ENCODE measurements at places on chromosomes 5 and 9.

GRCh38 chr5:147734894-147735293 is 47.6 kb downstream of the JAKMIP2 start:
- DNase-seq, result no peak

DNA sequence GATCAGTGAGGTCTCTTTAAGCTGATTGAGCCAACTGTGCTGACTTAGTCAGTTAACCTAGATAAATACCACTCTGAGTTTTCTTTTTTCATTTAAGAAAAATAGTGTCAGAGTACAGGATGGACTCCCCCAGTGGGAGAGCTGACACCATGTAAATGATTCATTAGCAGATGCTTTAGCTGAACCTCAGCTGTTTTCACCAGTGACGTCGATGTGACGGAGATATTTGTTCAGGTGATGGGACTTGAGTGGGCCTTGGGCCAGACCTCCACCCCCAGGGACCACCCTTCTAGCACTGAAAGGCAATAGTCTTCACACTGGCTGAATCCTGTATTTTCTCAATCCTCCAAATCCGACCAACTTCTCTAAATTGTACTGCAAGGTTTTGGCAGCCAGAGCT is 196.1 kb downstream of the GAS1 start:
- no peak for DNase-seq

DNA sequence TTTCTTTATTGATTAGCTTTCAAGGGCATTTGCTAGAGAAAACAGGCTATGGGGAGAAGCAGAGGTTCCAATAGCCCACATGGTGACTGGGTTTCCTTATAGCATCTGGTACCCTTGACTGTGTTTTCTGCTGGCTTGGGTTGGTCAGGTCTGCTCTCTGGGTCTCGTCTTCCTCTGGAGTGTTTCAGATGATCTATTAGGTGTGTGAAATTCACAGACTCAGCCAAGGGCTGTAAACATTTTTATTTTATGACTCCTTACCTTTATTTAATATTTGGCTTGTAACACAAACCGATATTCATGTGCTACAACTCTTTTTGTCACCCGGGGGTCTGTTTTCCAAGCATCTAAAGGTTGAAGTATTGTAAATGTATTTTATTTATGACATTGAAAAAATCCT is 338.9 kb downstream of the GADD45G start:
- no peak for DNase-seq

GRCh38 chr5:154363411-154363810 is 82.4 kb upstream of the SAP30L start:
- DNase-seq, result no peak

DNA sequence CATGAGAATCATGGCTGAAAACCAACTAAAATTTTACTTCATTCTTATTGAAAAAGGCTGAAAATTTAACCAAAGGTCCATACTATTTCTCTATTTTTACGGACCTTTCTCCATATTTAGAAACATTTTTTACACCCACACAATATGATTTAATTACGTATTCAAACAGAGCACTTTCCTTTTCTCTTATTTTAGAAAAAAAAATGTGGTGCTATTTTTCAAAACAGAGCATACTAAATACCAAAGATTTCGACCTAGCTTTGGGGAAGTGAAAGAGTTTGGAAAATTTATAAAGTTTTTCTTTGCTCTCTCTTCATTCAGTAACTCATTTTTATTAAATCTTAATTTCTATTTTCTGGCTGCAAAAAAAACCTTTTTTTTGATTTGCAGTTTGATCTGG is 38.1 kb downstream of the RNF145 start:
- no peak for DNase-seq

GRCh38 chr5:132661231-132662003 is 3.4 kb downstream of the IL13 start:
- DNase-seq, result no peak

DNA sequence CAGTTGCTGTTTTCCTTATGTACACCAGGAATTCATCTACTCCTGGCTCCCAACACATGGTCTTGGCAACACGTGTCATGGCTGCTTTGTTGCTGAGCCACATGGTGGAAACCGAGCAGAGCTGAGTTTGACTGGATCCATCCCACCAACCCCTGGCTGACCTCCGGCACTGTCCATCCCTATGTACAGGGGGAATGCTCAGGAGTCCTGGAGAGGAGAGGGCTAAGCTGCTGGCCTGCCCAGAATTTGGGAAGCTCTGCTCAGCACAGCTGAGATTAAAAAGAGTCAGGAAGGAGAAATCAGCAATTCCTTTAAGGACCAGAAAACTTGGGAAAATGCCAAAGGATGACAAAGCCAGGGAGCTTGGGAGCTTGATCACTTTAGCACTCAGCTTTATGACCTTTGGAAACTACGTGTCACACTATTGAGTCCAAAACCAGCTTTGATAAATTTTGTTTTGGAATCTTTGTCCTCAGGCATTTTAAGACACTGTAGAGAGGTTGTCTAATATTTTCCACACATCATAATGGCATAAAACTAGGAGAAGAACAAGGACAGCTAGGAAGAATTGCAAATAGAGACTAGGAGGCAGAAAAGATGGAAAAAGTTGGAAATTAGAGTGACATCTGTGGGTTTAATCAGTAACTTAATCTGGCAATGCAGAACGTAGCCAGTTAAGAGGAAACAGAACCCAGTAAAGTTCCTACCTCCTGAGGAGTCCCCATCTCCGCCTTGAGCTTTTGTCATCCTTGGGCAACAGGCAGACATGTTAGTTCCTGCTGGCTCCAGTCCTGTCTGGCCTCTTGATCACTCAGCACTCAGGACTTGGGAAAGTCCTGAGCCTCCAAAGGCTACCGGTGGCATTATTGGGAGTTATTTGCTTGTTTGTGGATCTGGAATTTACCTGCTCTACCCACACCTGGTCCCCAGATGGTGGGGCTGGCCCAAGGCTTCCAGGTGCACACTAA is 62.5 kb upstream of the PLPP1 start:
- DNase-seq, result no peak

DNA sequence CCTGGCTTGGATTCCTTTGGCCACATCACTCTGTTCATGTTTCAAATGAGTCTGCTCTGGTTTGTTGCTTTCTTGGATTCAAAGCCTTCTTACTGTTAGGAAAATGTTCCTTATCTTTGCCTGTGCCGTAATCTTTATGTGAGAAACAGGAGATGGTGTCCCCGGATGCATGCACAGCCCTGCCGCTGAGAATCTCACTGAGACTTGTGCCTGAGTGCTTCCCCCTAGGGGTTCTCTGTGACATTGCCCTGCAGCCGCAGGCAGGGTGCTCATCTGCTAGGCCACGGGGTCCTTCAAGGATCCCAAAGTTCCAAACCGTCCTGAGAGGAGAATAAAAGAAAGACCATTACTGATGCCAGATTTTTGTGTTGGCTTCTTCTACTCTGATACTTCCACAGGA is 81.4 kb upstream of the ANKRD55 start:
- no peak for DNase-seq

GRCh38 chr5:67997148-67997547 is 218.4 kb upstream of the PIK3R1 start:
- DNase-seq, result no peak

GRCh38 chr5:158758675-158759074 is 341.0 kb downstream of the EBF1 start:
- DNase-seq, result no peak

GRCh38 chr5:8864053-8864452 is 681.8 kb downstream of the SEMA5A start:
- no peak for DNase-seq

- no peak for DNase-seq
Measured at GRCh38 chr5:180540050-180540694, 46.0 kb downstream of the CNOT6 start.

DNA sequence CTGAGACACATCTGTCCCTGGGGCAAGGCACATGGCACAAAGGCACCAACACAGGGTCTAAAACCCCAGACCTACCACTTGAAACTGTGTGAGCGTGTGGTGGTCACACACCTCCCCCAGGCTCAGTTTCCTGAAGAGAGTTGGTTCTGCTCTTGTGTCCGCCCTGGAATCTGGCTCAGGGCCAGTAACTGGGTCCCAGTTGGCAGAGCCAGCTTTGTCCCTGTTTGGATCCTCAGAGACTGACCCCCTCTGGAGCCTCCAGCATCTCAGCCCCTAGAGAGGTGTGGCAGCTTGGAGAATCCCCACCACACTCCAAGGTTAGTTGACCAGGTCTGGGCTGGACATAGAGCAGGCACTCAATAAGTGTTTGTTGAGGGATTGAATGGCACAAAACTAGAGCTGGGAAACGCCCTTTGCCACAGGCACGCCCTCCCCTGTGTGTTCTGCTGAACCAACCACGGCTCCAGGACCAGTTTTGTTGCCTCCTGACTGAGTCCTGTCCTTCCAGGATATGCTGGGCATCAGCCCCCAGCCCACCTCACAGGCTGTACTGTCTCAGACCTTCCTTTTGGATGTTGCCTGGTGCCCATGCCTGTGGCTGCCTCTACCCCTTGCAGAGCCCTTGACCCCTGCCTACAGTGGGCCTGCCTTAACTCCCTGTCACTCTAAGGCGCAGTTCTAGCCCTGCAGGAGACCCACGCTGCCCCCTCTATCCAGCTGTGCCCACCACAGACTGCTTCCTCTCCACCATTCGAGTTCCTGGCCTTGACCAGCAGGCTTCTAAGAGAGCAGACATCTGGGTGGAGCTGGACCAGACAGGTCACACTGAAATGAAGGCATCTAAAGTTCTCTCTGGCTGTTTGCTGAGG is 3.8 kb upstream of the PDLIM4 start:
- no peak for DNase-seq

DNA sequence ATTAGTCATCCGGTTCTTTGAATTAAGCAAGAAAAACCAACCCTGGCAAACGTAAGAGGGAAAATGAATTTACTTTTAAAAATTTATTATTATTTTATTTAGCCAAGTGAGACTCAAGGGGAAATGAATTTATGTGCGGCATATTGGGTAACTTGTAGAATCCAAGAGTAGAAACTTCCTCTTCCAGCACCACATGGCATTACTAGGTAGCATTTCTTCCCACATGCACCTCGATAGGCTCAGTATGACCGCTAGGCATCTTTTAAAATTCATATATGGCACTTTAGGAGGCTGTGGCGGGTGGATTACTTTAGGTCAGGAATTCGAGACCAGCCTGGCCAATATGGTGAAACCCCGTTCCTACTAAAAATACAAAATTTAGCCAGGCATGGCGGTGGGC is 17.6 kb upstream of the MYO10 start:
- DNase-seq, result no peak

- no peak for DNase-seq
Measured at GRCh38 chr5:9284272-9284671, 261.6 kb downstream of the SEMA5A start.

GRCh38 chr5:172633403-172633970 is 7.6 kb upstream of the NEURL1B start:
- DNase-seq, result no peak

- DNase-seq, result no peak
Measured at GRCh38 chr9:2230362-2230761, 215.2 kb downstream of the SMARCA2 start.

DNA sequence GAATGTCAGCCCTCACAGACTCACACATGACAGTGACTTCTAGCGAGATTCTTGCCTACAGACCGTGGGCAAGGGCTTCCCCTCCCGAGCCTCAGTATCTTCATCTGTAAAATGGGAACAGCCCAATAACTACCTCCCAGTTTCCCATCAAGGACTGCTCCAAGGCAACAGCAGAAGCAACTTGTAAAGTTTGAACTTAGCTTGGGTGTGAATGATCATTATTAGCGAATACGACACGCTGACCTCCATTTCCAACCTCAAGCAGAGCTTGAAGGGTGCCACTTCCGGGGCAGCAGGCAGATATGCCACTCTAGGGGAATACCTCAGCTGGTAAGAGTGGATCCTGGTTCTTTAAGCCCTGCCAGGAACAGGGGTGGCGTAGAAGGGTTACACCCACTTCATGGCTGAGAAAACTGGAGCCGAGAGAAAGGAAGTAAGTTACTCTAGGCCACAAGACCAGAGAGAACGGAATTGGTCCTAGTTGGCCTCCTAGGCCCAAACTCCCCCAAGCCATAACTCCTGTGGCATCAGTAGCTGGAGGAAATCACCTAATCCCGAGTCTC is 2.0 kb downstream of the RNF44 start:
- DNase-seq, result peak; percentile 79

DNA sequence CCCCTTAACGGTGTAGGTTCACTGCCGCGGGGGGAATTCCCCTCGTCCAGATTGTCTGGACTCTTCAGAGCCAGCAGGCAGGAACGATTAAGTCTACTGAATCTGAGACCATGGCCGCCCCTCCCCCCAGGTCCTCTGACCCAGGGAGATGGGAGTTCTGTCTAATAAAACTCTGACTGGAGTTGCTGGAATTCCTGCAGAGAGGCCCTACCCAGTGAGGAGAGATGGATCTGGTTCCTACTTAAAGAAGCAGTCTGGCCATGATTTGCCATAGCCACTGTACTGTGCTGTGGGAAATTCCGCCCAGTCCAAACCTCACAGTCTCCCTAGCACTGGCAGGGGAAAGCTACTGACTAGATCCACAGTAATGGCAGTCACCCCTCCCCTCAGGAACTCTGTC is 237.7 kb upstream of the RASA1 start:
- DNase-seq, result no peak

- no peak for DNase-seq
Measured at GRCh38 chr5:178762960-178763359, 32.5 kb upstream of the ZNF354A start.

DNA sequence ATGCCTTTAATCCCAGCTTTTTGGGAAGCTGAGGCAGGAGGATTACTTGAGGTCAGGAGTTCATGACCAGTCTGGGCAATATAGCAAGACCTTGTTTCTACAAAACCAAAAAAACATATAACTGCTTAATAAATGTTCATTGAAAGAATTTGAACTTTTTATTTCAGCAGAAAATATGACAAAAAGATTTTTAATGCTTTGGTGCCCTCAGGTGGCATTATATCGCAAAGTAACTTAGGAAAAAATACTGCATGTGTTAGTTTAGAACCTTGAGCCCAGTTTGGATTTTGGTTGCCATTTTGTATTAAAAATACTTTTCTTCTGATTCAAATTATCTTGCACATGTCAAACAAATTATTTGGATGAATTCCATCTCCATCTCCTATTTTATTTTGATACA is 103.2 kb downstream of the GPBP1 start:
- no peak for DNase-seq

- no peak for DNase-seq
Measured at GRCh38 chr9:123416176-123416575, 60.2 kb downstream of the CRB2 start.

GRCh38 chr9:112605963-112606699 is 111.8 kb downstream of the INIP start:
- no peak for DNase-seq

DNA sequence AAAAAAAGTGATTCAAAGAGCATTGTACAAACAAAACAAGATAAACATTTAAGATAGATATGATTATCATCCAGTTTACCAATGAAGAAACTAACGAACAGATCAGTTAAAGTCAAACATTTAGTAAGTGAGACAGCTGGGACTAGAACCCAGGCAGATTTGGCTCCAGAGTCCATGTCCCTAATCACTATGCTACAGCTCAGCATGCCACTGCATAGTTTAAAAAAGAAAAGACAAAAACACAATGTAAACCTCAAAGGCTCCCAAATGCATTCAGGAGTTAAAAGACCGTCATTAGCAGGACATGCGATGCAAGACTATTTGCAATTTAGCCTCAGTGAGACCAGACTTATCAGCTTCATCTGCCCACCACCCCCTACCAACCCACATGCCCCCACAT is 36.8 kb downstream of the DENND1A start:
- DNase-seq, result no peak

Measured in CD4-positive, CD25-positive, alpha-beta regulatory T cell (primary cell).